Fibroblast of skin of right biceps (primary cell): ENCODE measurements at places on chromosomes 4 and X.

DNA sequence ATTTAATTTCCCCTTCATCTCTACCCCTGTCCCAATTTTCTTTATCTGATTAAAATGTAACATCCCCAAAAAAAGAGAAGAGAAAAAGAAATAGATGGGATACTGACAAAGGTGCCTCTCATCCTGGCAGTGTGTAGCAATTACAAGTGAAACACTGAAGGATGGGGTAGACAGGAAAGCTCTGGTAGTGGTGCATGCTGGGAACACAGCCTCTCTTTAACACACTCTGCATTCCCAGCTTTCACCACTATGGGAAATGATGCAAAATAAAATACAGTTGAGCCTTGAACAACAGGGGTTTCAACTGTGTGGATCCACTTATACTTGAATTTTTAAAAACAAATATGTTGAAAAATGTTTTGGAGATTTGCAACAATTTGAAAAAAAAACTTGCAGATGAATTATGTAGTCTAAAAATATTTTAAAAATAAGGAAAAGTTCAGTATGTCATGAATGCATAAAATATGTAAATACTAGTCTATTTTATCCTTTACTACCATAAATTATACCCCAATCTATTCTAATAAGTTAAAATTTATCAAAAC lies 239.2 kb upstream of the DDX53 start:
- DNase-seq: no peak

- DNase-seq: peak; percentile 22
These were observed 762 bp downstream of the PIGA start for GRCh38 chrX:15334561-15334960.

- peak; percentile 45 for DNase-seq
These were observed 752 bp downstream of the SEPTIN11 start for GRCh38 chr4:76950052-76950955.

- no peak for DNase-seq
These were observed 49.2 kb downstream of the PDS5A start for GRCh38 chr4:39928538-39928937.

DNA sequence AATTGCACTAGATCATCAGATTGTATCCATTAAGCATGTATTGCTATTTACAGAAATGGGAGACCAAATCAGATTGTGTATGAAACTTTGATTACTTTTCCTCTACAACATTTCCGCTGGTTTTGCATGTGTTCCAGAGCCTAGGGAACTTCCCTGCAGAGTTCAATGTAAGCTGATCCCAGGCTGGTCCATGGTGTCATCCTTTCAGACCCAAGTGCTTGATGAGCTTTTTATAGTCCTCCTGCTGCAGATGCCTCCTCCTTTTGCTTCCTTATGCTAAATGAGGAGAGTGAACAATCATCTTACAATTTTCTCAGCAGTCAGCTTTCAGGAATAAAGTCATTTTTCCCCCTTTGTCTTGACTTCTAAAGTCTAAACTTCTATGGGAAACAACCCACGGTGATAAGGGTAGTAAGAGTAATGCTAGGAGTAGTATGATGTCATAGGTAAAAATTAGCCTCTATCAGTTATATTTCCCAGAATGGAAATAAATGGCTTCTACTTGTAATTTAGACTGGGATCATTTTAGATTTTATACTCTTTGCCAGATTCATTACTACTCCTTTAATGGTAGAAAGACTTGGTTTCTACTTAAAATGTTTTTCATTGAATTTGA lies 55.1 kb upstream of the SLC4A4 start:
- no peak for DNase-seq

- DNase-seq: peak; percentile 91
These were observed 11.4 kb downstream of the FTSJ1 start for GRCh38 chrX:48487362-48487798.
